ENCODE measurements at places on chromosomes 7 and 10. TPM values are rescaled to one million over a fixed set of nuclear protein-coding genes. Genes with fewer than 3 reads are reported as not detected.

DNA sequence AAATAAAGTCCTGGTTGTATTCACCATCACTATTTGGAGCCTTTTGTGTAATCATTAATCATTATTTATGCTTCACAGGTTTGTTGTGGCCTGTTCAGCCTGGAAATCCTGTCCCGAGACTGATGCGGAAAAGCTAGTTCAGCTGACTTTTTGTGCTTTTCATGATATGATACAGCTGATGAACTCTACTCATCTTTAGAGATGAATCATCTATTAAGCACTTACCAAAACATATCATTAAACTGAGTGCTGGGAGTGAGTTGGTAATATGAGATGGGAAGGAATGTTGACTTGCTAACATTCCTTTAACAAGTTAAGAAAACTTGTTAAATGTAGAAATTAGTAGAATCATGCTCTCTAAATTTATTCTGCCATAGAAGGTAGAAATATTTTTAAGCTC, 53.0 kb downstream of the CROT start:
- no peaks in the 10 kb centered on the region for H3K4me1 ChIP-seq
- no peak overlapping the region for H3K27ac ChIP-seq
- H3K27me3 ChIP-seq, result no peaks in the 10 kb centered on the region
- no peak for DNase-seq

The SRRM3 gene
- 17.4 TPM for total RNA-seq

DNA sequence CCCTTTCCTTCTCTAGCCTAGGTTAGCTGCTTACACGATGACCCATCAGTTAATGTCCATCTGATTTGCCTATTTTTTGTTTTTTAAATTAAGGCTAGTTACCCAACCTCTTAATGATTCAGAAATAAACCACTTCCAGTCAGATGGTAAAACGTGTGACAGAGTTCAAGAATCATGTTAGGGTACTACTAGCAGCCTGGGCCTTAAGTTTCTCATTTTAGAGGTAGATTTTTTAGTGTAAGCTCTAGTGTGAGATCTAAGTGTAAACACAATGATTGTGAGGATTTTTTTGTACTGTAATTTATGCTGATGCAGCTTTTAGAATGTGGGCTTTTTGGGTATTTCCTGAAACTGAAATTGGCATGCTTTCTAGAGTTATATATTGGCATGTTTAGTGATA, 130.0 kb downstream of the CDK14 start:
- no peaks in the 10 kb centered on the region for H3K36me3 ChIP-seq
- no peak for DNase-seq
- no peak overlapping the region for H3K4me3 ChIP-seq
- H3K4me1 ChIP-seq, result 0 out of 2 replicates have a peak, but pooled peaks cover 4% of the 10 kb centered on the region
- no peaks in the 10 kb centered on the region for H3K27me3 ChIP-seq

DNA sequence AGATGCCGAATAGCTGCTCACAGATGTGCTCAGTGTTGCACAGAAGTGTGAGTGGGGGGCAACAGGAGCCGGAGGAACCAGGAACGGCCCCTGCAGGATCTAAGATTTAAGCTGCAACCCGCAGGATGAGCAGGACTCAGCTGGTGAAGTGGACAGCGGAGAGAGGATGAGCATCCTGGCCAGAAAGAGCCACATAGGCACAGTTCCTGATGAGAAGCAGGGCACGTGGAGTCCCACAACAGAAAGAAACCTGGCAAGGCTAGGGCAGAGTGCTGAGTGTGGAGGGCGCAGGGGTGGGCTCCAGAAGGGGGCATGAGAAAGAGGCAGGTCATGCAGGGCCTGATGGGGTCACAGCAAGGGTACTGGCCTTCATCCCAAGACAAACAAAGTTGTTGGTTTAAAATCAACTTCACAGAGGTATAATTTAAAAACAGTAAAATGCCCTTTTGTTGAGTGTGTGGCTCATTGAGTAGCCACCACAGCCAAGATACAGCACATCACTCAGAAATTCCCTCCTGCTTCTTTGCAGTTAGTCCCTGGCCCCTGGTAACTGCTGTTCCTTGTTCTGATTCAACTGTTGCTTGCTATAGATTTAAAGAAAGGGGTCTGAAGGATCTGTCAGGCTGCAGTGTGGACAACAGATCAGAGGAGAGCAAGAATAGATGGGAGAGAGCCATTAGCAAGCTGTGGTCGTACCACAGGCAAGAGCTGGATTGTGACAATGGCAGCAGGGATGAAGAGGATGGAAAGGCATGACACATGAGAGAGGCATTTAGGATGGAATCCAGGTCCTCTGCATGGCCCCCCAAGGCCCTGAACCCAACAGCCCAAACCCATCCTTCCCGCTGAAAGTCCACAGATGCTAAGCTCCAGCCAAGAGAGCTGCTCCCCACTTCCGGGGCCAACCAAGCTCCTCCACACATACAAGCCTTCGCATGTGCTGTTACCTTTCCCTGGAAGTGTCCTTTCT, 53.1 kb upstream of the OSBPL3 start:
- no peaks in the 10 kb centered on the region for H3K36me3 ChIP-seq
- H3K27me3 ChIP-seq, result no peaks in the 10 kb centered on the region
- no peaks in the 10 kb centered on the region for H3K4me1 ChIP-seq
- no peak overlapping the region for H3K27ac ChIP-seq
- no peak overlapping the region for H3K4me3 ChIP-seq
- DNase-seq, result no peak

The ENO4 gene
- total RNA-seq, result not detected

Measured in H1 (cell line).